Epithelial cell of proximal tubule (primary cell): ENCODE measurements at places on chromosomes 2 and 18.

- DNase-seq: no peak
These were observed 80.6 kb upstream of the ZFP36L2 start for GRCh38 chr2:43307046-43307445.

DNA sequence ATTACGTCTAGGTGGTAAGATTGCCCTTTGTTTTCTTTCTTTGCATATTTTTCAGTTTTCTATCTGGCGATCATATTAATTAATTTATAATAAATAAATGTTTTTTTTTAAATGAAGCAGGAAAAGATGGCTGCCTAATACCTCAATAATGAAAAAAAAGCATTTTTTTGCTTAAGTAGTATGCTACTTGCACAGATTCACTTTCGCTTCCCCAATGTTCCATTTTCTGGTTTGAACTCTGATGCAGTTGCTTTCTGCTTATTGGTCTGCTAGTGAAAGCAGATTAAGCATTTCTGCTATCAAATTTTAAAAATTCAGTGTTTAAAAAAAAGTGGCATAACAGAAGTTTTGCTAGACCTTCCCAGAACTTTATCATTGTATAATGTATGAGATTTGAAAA, 11.9 kb upstream of the TMEM182 start:
- no peak for DNase-seq

DNA sequence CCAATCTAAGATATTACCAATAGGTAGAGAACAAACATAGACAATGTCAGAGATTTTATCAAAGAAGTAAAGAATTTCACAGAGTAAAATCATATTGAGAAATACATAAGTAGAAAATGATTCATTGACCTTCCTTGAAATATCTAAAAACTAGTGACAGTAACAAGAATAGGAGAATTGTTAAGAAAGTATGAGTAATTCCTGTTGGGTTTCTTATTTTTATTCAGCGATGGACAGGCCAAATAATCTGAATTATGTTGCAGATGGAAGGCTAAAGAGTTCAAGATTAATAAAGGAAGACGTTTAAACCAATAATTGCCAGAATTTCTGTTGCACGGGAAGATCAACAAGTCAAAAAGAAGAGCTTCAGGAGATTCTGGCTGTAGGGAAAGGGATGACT, 163.4 kb upstream of the RASGRP3 start:
- DNase-seq: no peak

GRCh38 chr2:119472749-119473148, 41.1 kb downstream of the TMEM37 start:
- no peak for DNase-seq

DNA sequence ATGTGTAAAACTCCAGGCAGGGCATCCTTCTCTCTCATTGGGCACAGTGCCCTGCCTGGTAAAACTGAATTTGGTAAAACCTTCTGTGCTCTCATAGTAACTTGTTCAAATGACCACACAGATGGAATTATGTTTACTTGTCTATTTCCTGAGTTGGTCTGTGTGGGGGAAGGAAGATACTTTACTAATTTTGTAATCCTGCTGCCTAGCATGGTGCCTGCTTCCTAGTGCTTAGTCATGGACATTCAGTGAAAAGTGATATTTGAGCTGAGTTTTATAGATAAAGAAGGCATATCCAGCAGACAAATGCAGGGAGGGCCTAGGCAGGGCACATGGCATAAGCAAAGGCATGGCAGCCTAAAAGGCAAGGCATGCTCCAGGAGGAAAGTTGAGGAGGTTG, 199.4 kb downstream of the FSHR start:
- no peak for DNase-seq

DNA sequence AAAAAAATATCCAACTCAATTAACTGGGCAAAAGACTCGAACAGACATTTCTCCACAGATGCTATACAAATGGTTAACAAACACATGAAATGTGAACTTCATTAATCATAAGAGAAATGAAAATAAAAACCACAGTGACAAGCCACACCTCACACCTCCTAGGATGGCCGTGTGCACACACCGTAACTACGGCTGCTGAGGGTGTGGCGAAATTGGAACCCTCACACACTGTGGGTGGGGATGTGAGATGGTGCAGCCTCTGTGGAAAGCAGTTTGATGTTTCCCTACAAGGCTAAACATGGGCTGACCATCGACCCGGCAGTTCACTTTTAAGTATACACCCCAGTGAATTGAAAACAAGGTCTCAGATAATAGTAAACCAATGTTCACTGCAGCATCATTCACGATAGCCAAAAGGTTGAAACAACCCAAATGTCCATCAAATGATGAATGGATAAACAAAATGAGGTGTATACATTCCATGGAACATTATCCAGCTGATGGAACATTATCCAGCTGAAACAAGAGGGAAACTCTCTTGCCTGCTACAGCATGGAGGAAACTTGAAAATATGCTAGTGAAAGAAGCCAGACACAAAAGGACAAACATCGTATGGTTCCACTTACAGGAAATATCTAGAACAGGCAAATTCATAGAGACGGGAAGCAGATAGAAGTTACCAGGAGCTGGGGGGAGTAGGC, 32.2 kb downstream of the ZAP70 start:
- DNase-seq: no peak

- no peak for DNase-seq
These were observed 206.2 kb downstream of the ARL4C start for GRCh38 chr2:234290671-234291070.

- DNase-seq: no peak
These were observed 76.0 kb downstream of the ARHGAP15 start for GRCh38 chr2:143205106-143205764.

- peak; percentile 98 for DNase-seq
These were observed 249.7 kb upstream of the NCKAP5 start for GRCh38 chr2:133817680-133818566.

- no peak for DNase-seq
These were observed 1127.1 kb upstream of the DDX18 start for GRCh38 chr2:116687371-116687770.

- DNase-seq: no peak
These were observed 4.4 kb downstream of the DLX2 start for GRCh38 chr2:172098287-172098649.

GRCh38 chr2:98637401-98638147, 29.2 kb downstream of the UNC50 start:
- DNase-seq: no peak

GRCh38 chr2:238231251-238231793, 8.5 kb downstream of the HES6 start:
- peak; percentile 16 for DNase-seq

DNA sequence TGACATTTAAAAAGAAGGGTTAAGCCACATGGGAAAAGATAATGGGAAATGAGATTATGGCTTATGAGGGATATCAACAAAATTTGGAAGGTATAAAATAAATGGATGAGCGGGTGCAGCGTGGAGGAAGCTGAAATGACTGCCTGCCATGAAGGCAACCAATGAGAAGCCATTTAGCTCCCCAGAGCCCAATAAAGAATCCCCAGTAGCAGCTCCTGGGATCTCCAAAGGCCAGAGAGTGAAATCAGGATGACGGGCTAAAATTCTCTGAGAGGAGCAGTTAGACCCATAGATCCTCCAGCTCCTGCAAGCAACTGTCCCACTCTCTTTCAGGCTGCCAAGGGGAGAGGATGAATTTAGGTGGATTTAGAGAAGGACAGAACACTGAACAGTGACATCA, 12.9 kb upstream of the MAPRE3 start:
- no peak for DNase-seq
